Neural crest cell (in vitro differentiated cells): ENCODE measurements at places on chromosomes 1 and 21.

GRCh38 chr1:159960721-159961381 lies 6.8 kb upstream of the SLAMF9 start:
- DNase-seq, result no peak
- H3K4me1 ChIP-seq, result peaks cover 13% of the 10 kb centered on the region
- H3K36me3 ChIP-seq, result no peaks in the 10 kb centered on the region

DNA sequence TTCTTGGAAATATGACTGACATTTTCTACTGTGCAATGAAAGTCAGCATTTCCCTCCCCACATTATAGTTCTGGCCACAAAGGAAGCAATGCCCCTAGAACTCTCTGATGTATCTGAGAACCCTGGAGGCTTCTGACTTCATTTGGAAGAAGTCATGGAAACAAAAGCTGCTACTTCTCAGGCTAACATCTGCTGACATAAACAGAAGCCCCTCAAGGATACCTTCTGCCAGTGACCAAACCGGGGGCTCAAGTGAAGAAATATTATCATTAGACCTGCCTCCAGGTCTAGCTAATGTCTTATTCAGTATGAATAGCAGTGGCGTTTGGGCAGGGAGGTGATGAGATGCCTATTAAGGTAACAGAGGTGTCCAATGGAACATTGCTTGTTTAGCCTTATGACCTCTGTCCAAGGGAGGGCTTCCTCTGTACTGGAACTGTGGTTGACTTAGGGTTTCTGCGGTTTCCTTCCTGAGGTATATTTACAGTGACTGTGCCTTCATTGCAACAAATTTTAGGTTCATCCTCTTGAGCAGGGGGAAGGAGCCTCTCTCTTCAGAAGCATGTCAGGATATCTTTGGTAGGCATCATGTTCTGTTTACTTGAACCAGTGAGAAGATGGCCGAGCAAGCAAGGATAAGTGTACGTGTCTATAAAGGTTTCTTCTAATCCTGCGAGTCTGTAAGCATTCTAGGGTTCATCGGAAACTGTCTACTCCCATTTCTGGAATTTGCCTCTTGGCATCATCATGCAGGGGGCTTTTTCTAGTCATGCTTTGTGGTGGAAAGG lies 161.7 kb downstream of the PBX1 start:
- H3K27me3 ChIP-seq, result no peaks in the 10 kb centered on the region
- no peak overlapping the region for H3K4me3 ChIP-seq
- peak overlapping the region; percentile 72 for H3K27ac ChIP-seq
- H3K4me1 ChIP-seq, result peaks cover 31% of the 10 kb centered on the region
- H3K36me3 ChIP-seq, result peaks cover 6% of the 10 kb centered on the region
- DNase-seq, result no peak

- peaks cover 52% of the 10 kb centered on the region for H3K4me1 ChIP-seq
- no peak for DNase-seq
- H3K27me3 ChIP-seq, result no peaks in the 10 kb centered on the region
These were observed 1.2 kb downstream of the LURAP1 start for GRCh38 chr1:46204406-46204742.

- H3K4me3 ChIP-seq, result no peak overlapping the region
- DNase-seq, result no peak
- peaks cover 10% of the 10 kb centered on the region for H3K36me3 ChIP-seq
These were observed 33.1 kb upstream of the EXOSC10 start for GRCh38 chr1:11132563-11133293.

- peaks cover 2% of the 10 kb centered on the region for H3K27me3 ChIP-seq
- DNase-seq, result no peak
- no peak overlapping the region for H3K4me3 ChIP-seq
- H3K27ac ChIP-seq, result no peak overlapping the region
- H3K4me1 ChIP-seq, result peaks cover 22% of the 10 kb centered on the region
These were observed 4.3 kb downstream of the PAQR7 start for GRCh38 chr1:25871086-25871703.

DNA sequence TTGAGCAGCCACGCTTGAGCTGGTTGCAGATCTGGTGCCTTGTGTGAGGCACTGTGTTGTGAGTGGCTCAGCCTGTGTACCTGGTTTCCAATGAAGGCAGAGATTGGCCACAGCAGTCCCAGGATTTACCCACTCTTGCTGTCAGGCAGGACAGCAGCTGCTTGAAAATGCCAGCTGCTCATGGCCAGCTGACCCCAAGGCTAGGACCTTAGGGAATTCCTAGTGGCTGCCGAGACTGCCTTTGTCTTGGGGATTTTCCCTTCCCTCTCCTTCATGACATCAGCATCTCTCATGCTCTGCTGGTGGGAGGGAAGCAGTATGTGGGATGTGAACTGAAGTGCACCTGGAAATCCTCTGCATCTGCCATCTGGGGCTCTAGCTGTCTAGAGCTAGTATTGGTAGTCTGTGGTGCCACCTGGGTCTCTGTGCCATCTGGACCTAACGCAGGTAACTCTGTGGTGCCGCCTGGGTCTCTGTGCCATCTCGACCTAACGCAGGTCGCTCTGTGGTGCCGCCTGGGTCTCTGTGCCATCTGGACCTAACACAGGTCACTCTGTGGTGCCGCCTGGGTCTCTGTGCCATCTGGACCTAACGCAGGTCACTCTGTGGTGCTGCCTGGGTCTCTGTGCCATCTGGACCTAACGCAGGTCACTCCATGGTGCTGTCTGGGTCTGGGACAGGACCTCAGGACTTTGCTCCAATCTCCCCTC lies 3.8 kb upstream of the LRRC47 start:
- H3K27me3 ChIP-seq, result peaks cover 39% of the 10 kb centered on the region
- no peak overlapping the region for H3K27ac ChIP-seq
- no peak for DNase-seq
- peak overlapping the region; percentile 81 for H3K4me3 ChIP-seq

DNA sequence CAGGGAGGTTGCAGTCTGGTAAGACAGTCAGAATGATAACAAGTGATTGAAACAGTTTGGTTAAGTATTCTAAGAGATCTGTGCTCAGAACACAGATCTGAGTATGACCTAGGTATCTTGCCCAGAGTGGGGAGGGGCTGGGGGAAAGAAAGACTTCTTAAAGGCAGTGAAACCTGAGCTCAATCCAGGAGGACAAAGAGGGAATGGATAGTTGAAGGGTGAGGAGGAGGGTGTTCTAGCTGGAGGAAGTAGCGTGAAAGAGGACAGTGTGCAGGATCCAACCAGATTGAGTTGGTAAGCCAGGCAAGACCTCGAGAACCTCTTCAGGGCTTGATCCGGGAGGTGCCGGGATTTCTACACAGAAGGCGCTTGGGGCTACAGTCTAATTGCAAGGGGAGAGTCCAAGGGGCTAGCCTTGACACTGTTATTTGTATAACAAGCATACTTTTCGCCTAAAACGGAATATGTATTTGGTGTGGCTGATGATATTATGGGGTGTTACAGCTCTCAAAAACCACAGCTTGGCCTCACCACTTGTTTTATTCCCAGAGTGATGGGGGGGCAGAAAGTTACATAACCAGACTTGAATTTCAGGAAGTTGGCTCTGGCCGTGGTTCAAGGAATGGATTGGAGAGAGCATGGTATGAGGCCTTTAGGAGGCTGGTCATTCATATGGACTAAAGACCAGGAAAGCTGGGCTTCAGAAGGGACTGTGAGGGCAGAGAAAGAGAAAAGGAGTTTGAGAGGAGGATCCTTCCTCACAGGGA lies 19.1 kb downstream of the RCSD1 start:
- H3K4me3 ChIP-seq, result no peak overlapping the region
- no peaks in the 10 kb centered on the region for H3K36me3 ChIP-seq

GRCh38 chr1:43348809-43349593 lies 9.8 kb upstream of the CDC20 start:
- peak overlapping the region; percentile 92 for H3K4me3 ChIP-seq
- peaks cover 25% of the 10 kb centered on the region for H3K27me3 ChIP-seq
- DNase-seq, result peak; percentile 82
- peak overlapping the region; percentile 98 for H3K27ac ChIP-seq
- no peaks in the 10 kb centered on the region for H3K36me3 ChIP-seq
- peaks cover 16% of the 10 kb centered on the region for H3K4me1 ChIP-seq

GRCh38 chr1:234610666-234611224 lies 767 bp upstream of the IRF2BP2 start:
- H3K27me3 ChIP-seq, result peaks cover 6% of the 10 kb centered on the region
- peak overlapping the region; percentile 95 for H3K27ac ChIP-seq
- peaks cover 7% of the 10 kb centered on the region for H3K36me3 ChIP-seq
- peak overlapping the region; percentile 97 for H3K4me3 ChIP-seq
- peaks cover 63% of the 10 kb centered on the region for H3K4me1 ChIP-seq

GRCh38 chr1:77539519-77540142 lies 142.8 kb downstream of the ZZZ3 start:
- H3K36me3 ChIP-seq, result no peaks in the 10 kb centered on the region
- H3K27me3 ChIP-seq, result no peaks in the 10 kb centered on the region
- peak overlapping the region; percentile 52 for H3K27ac ChIP-seq
- no peaks in the 10 kb centered on the region for H3K4me1 ChIP-seq
- DNase-seq, result no peak
- H3K4me3 ChIP-seq, result no peak overlapping the region

DNA sequence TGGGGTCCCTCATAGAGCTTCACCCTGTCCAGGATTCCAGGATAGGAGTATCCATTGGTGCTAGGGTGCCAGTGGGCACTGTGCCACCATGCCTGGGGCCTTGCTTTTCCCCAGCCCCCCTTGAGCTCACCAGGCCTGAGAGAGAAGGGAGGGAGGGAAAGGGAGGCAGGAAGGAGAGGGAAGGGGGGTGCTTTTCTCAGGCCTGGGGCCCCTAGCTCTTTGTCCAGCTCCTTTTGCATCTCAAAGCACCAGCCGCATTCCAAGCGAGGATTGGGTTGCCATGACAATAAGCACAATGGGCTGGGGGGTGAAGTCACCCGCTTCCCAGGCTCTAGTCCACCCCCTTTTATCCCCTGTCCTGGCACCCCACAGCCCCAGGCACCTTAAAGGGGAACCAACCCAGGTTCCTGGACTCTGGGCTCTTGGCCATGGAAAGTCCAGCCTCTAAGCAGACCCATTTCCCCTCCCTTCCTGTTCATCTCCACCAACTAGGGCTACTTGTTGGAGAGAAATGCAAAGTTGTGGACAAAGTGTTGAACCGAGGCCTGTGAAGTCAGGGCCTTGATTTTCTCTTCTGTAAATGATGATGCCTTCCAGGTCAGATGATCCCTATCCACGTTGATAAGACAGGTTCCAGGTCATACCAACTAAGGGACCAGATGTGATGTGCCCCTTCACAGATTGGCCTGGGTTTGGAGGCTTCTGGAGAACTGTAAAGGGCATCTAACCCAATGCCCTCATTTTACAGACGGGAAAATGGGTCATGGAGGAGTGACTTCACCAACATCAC lies 11.4 kb downstream of the THBS3 start:
- peaks cover 5% of the 10 kb centered on the region for H3K27me3 ChIP-seq
- H3K27ac ChIP-seq, result peak overlapping the region; percentile 98
- H3K36me3 ChIP-seq, result peaks cover 27% of the 10 kb centered on the region

DNA sequence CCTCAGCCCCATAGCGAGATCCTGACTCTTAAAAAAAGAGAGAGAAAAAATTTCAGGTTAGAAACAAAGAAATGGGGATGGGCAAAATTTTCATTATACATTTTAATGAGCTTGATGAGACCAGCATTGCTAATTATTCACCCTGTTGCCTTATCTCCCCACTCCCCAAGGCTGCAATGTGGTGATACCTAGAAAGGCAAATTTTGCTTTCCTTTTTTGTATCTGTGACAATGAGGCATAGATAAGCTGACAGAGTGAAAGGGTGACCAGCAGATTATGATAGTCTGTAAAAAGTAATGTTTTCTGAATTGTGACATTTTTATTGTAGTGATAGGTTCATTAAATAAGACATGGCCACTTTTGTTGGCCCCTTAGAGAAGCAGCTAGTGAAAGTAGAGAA lies 12.9 kb downstream of the SRRM1 start:
- H3K27ac ChIP-seq, result no peak overlapping the region
- H3K36me3 ChIP-seq, result peaks cover 33% of the 10 kb centered on the region
- DNase-seq, result no peak
- H3K4me3 ChIP-seq, result no peak overlapping the region
- H3K4me1 ChIP-seq, result no peaks in the 10 kb centered on the region

- H3K4me3 ChIP-seq, result no peak overlapping the region
- no peak for DNase-seq
- no peaks in the 10 kb centered on the region for H3K4me1 ChIP-seq
- no peak overlapping the region for H3K27ac ChIP-seq
- H3K36me3 ChIP-seq, result no peaks in the 10 kb centered on the region
These were observed 603.5 kb upstream of the ADAMTS5 start for GRCh38 chr21:27570306-27570868.

DNA sequence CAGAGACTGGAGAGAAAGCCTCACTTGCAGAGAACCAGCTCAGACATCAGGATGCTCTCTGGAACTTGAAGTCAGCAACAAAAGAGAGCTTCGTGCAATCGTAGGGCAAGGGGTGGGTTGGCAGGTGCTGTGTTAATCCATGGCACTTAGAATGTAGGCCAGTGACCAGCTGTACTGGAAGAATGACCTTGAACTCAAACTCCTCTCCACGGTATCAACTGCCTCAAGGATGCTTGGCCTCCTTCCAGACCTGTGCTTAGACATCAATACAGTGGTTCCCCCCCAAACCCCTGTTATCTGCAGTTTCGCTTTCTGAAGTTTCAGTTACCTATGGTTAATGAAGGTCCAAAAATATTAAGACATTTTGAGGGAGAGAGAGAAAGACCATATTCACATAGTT lies 6.5 kb downstream of the KANK4 start:
- no peak for DNase-seq
- H3K4me3 ChIP-seq, result no peak overlapping the region
- peaks cover 20% of the 10 kb centered on the region for H3K27me3 ChIP-seq
- H3K36me3 ChIP-seq, result no peaks in the 10 kb centered on the region
- peaks cover 44% of the 10 kb centered on the region for H3K4me1 ChIP-seq
- H3K27ac ChIP-seq, result no peak overlapping the region

- H3K27ac ChIP-seq, result no peak overlapping the region
- no peak overlapping the region for H3K4me3 ChIP-seq
- no peak for DNase-seq
- no peaks in the 10 kb centered on the region for H3K36me3 ChIP-seq
- H3K4me1 ChIP-seq, result no peaks in the 10 kb centered on the region
These were observed 270.9 kb upstream of the DUSP10 start for GRCh38 chr1:222012816-222013215.

DNA sequence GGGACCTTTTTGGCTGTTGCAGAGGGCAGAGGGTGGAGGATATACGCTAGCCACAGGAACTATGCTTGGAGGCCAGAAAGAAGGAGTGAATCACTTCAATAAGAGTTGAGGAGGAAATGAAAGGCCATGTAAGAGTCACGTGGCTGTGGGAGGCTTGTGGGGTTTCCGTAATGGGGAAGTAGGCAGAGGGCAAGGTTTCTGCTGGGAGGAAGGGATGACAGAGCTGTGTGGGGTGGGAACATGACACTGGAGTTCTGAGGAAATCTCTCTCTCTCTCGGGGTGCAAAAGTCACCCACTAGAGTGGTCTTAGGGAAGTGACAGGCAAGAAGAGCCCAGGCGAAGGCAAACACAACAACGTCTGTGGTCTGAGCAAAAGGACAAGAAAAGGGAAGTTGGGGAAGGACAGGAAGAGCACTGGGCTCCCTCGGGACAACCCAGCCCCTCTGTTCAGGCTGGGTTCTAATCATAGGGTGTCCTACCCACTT lies 3.9 kb upstream of the CD1C start:
- H3K27ac ChIP-seq, result no peak overlapping the region
- H3K4me1 ChIP-seq, result peaks cover 11% of the 10 kb centered on the region
- H3K36me3 ChIP-seq, result peaks cover 5% of the 10 kb centered on the region
- no peak for DNase-seq
